Chondrocyte (in vitro differentiated cells): ENCODE measurements at places on chromosomes 11 and 22. TPM values are rescaled to one million over a fixed set of nuclear protein-coding genes. Genes with fewer than 3 reads are reported as not detected.

The LMO2 gene
- total RNA-seq = 0.53 TPM in 1 of 3 replicates, not detected in the others

The POTEH gene
- total RNA-seq = not detected in 3 replicates

GRCh38 chr11:105713696-105714095 lies 103.8 kb downstream of the GRIA4 start:
- DNase-seq = no peak

DNA sequence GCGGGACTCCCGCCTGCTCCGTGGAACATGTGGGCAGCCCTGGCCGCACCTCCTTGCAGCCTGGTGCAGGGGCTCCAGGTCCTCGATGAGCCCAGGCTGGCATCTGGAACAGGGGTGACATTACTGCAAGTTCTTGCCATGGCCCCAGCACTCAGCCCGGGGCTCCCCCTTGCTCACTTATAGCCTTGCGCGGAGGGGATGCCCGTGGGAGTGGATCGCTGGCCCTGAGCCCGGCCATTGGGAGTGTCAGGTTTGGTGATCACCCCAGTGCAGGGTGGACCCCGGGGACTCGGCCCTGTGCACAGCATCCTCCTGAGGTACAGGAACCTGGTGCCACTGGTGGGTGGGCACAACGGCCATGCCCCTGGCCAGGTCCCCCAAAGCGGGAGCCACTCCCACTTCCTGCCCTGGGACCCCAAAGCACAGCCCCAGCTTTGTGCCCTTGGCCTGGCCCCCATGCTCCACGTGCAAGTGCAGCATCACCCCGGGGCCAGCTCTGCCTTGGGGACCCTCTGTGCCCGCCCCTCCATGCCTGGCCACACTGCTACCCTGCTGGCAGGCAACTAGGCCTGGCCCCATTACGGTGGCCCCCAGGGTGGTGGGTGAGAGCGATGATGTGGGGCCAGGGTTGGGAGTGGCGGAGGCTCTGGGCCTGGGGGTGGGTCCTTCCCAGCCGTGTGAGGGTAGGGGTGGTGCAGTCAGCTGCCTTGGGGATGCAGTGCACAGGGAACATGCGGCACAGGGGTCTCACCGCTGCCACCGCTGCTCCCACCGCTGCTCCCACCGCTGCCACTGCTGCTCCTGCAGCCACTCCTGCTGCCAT lies 439.8 kb downstream of the TBC1D22A start:
- no peak for DNase-seq

DNA sequence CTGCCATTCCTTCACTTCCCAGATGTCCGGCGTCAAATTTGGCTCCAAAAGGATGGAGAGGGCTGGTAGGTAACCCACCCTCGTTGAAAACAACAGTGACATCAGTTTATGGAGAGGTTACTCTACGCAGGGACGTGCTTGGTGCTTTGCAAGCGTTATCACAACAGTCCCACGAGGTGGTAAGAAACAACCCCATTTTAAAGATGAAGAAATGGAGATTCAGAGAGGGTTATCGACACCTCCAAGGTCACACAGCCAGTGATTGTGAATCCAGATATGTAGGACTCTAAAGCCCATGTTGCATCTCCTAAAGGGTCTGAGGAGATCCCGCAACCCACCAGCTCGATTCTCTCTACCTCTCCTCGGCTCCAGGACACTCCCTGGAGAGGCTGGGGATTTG lies 773 bp downstream of the MIAT start:
- DNase-seq = no peak
